Activated B cell treated with CpG ODN at 0.5 μM for 24 hours (primary cell): ENCODE measurements at places on chromosomes 1 and 21.

DNA sequence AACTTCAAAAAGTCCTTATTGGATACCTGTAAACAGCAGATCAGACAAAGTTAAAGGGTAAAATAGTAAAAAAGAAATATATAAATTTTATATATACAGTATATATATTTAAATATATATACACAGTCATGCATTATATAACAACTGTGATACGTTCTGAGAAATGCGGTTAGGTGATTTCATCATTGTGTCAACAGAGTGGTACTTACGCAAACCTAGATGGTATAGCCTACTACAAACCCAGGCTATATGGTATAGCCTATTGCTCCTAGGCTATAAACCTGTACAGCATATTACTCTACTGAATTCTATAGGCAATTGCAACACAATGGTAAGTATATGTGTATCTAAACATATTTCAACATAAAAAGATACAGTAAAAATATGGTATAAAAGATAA, 222.7 kb downstream of the NUF2 start:
- H3K27me3 ChIP-seq, result no peaks in the 10 kb centered on the region
- no peak overlapping the region for H3K4me3 ChIP-seq
- no peaks in the 10 kb centered on the region for H3K4me1 ChIP-seq
- no peaks in the 10 kb centered on the region for H3K36me3 ChIP-seq
- H3K27ac ChIP-seq, result no peak overlapping the region

GRCh38 chr1:106688446-106688845, 368.0 kb upstream of the PRMT6 start:
- H3K27ac ChIP-seq, result no peak overlapping the region
- H3K27me3 ChIP-seq, result no peaks in the 10 kb centered on the region
- no peaks in the 10 kb centered on the region for H3K36me3 ChIP-seq
- H3K4me3 ChIP-seq, result no peak overlapping the region

GRCh38 chr1:32797456-32797855, 19.7 kb downstream of the YARS1 start:
- H3K4me1 ChIP-seq, result peaks cover 48% of the 10 kb centered on the region
- no peaks in the 10 kb centered on the region for H3K27me3 ChIP-seq
- peaks cover 62% of the 10 kb centered on the region for H3K36me3 ChIP-seq
- DNase-seq, result no peak
- no peak overlapping the region for H3K4me3 ChIP-seq

DNA sequence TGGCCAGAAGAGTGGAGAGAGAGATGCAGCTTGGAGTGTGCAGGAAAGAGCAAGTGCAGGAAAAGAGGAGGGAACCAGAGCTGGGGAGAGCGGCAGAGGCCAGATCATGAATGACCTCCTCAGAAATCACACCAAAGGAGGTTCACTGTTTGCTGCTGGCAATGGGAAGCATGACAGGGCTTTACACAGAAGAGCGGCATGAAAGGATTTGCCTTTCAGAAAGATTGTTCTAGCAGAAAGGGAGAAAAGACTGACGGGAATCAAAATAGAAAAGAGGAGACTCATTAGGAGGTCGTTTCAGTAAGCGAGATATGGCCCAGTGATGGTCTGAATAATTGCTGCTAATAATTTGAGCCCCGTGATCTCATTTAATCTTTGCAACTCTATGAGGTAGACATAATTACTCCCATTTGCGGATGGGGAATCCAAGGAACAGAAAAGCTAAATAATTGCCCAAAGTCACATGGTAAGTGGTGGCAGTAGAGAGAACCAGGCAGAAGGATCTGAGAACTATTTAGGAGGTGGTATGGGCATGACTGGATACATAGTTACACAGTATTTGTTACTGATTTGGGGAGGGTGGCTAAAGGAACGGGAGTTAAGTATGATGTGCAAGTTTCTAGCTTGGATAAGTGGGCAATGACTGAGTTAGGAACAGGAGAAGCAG, 12.5 kb upstream of the HNRNPR start:
- peaks cover 24% of the 10 kb centered on the region for H3K36me3 ChIP-seq
- DNase-seq, result no peak
- H3K27me3 ChIP-seq, result no peaks in the 10 kb centered on the region
- H3K27ac ChIP-seq, result no peak overlapping the region
- no peak overlapping the region for H3K4me3 ChIP-seq

GRCh38 chr1:159918352-159919200, 6.7 kb downstream of the TAGLN2 start:
- DNase-seq, result no peak
- no peak overlapping the region for H3K4me3 ChIP-seq
- no peaks in the 10 kb centered on the region for H3K27me3 ChIP-seq
- H3K36me3 ChIP-seq, result peaks cover 68% of the 10 kb centered on the region

DNA sequence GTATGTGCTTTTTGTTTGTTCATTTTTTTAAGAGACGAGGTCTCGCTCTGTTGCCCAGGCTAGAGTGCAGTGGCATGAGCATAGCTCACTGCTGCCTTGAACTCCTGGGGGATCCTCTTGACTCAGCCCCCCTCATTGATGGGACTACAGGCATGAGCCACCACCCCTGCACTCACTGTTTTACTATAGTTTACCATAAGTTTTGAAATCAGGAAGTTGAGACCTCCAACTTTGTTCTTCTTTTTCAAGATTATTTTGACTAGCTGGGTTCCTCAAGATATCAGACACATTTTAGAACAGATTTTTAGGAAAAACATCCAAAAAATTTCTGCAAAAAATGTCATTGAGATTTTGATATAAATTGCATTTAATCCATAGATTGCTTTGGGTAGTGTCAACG, 120.4 kb upstream of the FGGY start:
- no peak overlapping the region for H3K4me3 ChIP-seq
- H3K27me3 ChIP-seq, result no peaks in the 10 kb centered on the region
- DNase-seq, result no peak
- H3K27ac ChIP-seq, result no peak overlapping the region
- H3K4me1 ChIP-seq, result peaks cover 14% of the 10 kb centered on the region

DNA sequence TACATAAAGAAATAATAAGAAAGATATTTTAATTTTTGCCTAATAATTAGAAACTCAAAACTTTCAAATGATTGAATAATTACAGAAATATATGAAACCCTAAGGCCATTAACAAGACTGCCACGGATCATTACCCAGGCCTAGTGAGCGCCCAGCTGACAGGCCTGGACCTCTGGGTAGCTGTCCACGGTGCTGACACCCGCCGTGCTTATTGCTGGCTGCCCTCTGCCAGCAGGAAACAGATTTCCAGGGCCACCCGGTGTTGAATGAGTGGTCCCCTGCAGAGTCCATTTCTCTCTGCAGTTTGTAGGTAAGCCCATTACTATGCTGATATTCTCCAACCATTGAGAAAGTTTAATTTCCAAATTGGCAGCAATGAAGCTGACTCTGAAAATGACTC, 254.4 kb upstream of the GJB5 start:
- no peaks in the 10 kb centered on the region for H3K36me3 ChIP-seq
- H3K27ac ChIP-seq, result no peak overlapping the region
- DNase-seq, result no peak
- no peaks in the 10 kb centered on the region for H3K4me1 ChIP-seq

DNA sequence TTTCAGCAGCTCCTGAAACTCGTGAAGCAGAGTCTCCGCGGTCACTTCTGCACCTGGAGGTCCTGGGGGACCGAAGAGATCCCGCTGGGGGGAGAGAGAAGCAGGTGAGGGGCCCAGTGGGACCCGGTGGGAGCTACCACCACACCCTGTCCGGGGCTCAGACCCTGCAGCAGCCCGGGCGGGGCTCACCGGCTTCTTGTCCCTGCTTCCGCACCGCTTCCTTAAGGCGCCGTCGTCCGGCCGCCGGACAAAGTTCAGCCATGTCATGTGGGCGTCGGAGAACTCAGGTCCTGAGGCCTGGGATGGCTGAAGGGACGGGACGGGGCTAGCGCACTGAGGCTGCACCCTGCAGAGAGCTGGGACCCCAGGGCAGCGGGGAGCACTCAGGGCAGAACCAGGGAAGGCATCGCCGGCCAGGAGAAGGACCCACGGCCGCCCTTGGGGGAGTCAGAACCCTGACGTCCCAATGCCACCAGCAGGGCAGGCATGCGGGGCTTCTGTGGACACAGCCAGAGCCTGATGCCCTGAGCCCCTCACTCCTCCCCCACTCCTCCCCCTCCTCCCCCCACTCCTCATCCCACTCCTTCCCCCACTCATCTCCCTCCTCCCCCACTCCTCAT, 2.2 kb downstream of the C1QTNF12 start:
- H3K27me3 ChIP-seq, result no peaks in the 10 kb centered on the region
- no peak overlapping the region for H3K4me3 ChIP-seq
- no peak for DNase-seq
- no peaks in the 10 kb centered on the region for H3K4me1 ChIP-seq

- DNase-seq, result no peak
- H3K4me3 ChIP-seq, result no peak overlapping the region
- H3K27ac ChIP-seq, result no peak overlapping the region
- H3K4me1 ChIP-seq, result peaks cover 71% of the 10 kb centered on the region
- H3K27me3 ChIP-seq, result no peaks in the 10 kb centered on the region
These were observed 30.6 kb downstream of the C2CD2 start for GRCh38 chr21:41923186-41923585.

DNA sequence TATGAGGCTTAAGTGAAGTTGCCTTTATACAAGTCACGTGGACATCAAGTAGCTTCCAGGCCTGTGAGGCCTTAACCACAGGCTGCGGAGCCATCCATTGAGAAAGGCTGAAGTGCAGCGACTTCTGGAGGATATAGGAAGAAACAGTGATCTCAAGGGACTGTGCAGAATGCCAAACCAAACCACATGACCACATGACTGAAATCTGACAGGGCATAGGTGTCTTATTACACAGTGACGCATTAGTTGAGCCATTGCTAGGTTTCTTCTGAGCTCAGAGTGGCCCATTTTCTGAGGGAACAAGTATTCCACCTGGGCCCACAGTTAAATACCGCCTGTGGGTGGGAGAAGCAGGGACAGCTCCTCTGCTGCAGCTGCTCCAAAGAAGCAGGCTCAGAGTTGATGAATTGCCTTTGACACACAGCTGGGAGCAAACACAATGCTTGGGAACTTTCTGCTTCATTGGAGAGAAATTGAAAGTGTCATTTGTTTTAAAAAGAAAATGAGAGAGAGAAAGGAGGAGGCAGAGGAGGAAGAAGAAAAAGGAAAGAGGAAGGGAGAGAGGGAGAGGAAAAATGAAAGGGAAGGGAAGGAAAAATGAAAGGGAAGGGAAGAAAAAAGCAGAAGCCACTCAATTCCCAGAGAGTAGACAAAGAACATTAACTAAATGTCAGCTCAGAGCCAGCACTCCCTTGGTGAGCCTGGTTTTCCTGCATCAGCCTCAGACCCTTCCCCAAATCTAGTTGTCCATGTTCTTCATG, 94.4 kb downstream of the COLGALT2 start:
- DNase-seq, result no peak
- no peak overlapping the region for H3K27ac ChIP-seq
- H3K4me1 ChIP-seq, result no peaks in the 10 kb centered on the region
- H3K36me3 ChIP-seq, result no peaks in the 10 kb centered on the region
- H3K4me3 ChIP-seq, result no peak overlapping the region

DNA sequence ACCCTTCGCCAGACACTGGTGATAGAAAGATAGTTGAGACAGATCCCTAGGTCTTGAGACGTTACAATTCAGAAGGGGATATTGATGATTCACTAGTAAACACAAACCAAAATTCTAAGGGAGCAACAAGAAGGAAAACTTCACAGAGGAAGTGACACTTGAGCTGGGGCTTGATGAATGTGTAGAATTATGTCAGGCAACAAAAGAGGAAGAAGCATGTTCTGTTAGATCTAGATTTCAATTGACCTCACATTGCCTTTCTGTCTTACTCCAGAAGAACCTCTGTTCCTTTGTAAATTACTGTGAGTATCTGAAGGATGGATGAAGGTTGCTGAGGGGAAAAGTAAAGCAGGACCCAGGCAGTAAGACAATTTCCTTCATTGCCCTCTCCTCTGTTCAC, 328.2 kb downstream of the KCTD3 start:
- no peak overlapping the region for H3K27ac ChIP-seq
- H3K4me1 ChIP-seq, result no peaks in the 10 kb centered on the region
- no peaks in the 10 kb centered on the region for H3K36me3 ChIP-seq

DNA sequence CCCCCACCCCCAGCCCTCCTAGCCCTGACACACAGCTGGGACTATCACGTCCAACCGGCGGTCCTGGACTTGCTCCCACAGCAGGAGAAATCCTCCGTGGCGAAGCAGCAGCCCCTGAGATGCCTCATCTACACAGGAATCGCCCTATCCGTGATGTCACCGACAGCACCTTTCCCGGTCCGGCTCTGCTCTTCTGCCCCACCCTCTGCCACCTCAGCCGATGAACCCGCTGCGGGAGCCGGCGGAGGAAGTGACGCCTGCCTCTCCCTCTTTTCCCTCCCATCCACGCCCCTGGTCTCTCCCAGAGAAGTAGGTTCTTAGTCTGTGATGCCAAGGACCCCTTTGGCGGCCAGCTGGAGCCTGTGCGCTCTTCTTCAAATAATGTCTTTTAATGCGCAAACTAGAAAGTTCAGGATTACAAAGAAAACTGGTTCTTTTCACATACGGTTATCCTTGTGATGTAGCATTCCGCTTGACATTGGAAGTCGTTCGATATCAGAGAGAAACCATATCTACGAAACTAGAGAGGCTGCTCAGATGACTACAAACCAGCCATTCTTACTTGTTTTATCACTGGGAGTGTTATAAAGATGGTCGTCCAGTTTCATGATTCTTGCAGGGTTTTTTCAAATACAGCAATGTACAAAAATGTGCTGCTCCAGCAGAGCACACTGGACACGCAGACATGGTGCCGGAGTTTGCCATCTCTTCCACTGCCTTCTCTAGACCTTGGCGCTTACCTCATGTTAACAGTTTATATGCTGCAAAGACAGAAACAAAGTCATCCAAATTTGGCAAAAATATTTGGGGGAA, 120.3 kb downstream of the PPIAL4G start:
- no peak for DNase-seq
- no peak overlapping the region for H3K27ac ChIP-seq
- H3K4me1 ChIP-seq, result peaks cover 19% of the 10 kb centered on the region
- H3K27me3 ChIP-seq, result peaks cover 29% of the 10 kb centered on the region
- H3K36me3 ChIP-seq, result no peaks in the 10 kb centered on the region
- H3K4me3 ChIP-seq, result peak overlapping the region; percentile 81

DNA sequence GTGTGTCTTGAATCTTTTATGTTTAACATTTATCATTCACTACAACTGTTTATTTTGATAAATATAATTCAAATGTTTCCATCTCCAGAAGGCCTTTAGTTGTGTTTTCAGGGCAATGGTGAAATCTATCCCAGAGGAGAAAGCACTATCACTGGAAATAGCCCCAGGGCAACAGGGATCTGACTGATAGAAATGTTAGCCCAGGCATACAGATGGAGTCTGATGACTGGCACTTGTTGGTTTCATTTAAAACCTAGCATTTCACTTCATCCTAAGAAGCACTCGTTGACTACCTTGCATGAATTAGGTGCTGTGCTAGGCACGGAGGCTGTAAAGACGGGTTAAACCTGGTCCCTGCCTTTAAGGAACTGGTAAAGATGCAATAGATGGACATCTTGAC, 103.1 kb downstream of the C1orf21 start:
- H3K36me3 ChIP-seq, result no peaks in the 10 kb centered on the region
- no peak for DNase-seq
- H3K4me1 ChIP-seq, result peaks cover 5% of the 10 kb centered on the region
- H3K4me3 ChIP-seq, result no peak overlapping the region
- peaks cover 2% of the 10 kb centered on the region for H3K27me3 ChIP-seq
